ENCODE measurements at places on chromosomes 5 and 9. TPM values are rescaled to one million over a fixed set of nuclear protein-coding genes. Genes with fewer than 3 reads are reported as not detected.

GRCh38 chr9:76591256-76591950 is 132.4 kb downstream of the GCNT1 start:
- DNase-seq = no peak

DNA sequence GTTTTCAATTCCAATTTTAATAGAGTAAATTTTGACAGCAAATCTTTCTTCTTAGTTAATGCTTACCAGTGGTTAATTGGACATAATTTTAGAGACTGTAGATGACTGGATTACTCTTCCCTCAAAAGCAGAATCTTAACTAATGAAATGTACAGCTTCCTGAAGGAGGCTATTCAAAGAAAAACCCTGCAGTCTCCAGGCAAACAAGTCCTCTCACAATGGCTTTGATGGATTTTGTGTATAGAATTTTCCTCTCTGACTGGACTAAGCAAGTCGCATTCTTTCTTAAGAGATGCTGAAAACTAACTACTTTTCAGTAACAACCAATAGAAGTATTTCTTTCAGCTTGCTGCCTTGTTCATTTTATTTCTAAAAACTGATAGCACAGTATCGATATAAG is 35.7 kb upstream of the TMED7 start:
- DNase-seq = no peak

GRCh38 chr5:138177941-138178515 is 402 bp downstream of the BRD8 start:
- DNase-seq = no peak

- DNase-seq = no peak
Observed at GRCh38 chr5:85681871-85682270, 935.9 kb upstream of the COX7C start.

DNA sequence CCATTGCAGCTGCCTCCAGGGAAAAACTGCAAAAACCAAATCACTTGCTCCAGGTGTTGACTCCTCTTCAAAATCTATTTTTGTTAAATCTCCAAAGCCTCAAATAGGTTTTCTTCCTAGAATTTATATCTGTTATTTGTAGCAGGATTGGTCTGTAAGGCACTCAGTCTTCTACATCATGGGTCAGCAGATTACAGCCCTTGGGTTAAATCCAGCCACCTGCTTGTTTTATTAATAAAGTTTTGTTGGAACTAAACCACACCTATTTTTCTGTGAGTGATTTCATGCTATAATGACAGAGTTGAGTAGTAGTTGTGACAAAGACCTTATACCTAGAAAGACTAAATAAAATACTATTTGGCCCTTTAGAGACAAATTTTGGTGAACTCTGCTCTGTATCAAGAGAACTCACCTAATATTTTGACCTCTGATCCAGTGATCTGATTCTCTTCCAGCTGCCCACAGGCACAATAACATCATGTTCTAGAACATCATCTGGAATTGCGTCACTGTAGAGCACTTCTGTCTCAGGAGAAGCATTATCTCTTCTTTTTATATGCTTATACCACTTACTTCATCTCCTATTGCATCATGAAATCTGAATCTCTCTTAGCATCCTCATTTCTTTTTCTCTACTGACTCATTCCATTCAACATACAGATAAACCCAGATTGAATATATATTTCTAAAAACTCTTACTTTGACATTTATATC is 130.1 kb downstream of the RPS23 start:
- no peak for DNase-seq

- no peak for DNase-seq
Observed at GRCh38 chr5:174690271-174690670, 34.1 kb upstream of the MSX2 start.

GRCh38 chr9:76608575-76609273 is 149.7 kb downstream of the GCNT1 start:
- no peak for DNase-seq

DNA sequence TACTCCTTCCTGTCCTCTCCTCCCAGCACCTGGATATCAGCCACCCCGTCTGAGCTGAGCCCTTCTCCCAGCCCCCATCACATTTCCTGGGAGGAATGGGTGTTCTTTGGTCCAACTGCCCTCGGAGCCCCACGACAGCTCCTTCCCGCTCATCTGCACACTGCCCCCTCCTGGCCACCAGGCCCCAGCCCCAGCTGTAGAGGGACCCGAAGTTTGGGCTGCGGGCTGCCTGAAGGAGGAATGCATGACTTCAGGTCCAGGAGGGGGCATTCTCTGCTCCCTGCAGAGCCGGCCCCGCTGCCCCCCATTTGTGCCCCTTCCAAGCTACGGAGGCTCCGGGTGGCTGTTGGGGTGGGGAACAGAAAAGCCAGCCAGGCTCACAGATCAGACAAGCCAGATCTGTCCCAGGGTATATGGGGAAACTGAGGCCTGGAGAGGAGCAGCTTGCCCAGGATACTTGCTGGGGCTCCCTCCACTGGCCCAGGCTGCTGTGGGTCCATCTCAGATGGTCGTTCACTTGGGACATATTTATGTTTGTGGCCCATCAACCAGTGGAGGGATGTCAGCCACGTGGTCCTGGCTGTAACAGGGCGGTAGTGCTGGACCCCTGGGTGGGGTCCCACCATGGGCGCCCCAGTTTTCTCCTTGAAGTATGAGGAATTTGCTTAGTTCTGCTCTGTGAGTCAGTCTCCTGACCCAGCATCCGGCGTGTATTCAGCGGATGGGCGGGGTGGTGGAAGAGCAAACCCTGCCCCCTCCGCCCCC is 33.1 kb downstream of the DAB2IP start:
- DNase-seq = no peak

GRCh38 chr9:120561709-120562108 is 18.3 kb downstream of the CDK5RAP2 start:
- DNase-seq = no peak

- no peak for DNase-seq
Observed at GRCh38 chr9:137348769-137349470, 46.8 kb upstream of the NRARP start.

- DNase-seq = no peak
Observed at GRCh38 chr5:123561230-123561629, 49.3 kb downstream of the CSNK1G3 start.

DNA sequence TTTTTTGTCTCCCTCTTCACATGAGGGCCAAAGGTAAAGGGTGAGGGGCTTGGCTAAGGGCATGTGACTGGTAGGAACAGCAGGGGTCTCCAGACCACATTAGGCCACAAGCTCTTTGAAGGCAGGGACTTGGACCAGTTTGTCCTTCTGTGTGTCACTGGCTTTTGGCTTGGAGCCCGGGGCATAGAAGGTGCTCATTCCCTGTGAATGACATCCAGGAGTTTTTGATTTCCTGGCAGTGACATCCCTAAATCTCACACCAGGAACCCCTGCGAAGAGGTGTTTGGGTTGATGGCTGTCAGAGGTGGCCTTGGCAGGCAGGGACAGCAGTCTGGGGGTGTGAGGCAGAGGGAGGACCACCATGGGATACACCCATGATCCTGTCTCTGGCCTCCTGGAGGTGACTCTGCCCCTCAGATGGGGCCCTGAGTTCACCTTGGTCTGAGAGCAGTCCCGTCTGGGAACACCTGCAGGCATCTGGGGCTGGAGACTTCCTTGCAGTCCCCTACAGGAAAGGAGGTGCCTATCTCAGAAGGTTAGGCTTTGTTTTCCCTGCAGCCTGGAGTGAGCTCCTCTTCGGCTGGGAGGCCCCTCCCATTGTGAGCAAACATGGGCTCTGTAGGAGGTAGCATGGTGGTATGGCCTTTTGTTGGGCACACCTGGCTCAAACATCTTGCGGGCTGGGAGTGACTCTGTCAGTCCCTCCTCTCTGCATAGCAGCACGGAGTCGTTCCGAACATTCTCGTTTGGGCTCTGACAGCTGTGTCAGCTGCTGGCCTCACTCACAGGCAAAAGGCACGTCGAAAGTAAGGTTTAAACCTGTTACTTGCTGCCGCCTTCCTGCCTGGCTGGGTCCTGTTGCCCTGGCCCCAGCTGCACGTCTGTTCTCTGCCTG is 38.6 kb upstream of the PITX1 start:
- DNase-seq = no peak

GRCh38 chr9:127066851-127067136 is 55.6 kb downstream of the ANGPTL2 start:
- DNase-seq = no peak

GRCh38 chr5:16794269-16794913 is 141.7 kb downstream of the MYO10 start:
- DNase-seq = no peak

LCN15 gene
- total RNA-seq = 8.0 TPM

STOML2 gene
- 89.8 TPM for total RNA-seq

HSDL2 gene
- 41.1 TPM for total RNA-seq

TEX48 gene
- not detected for total RNA-seq

SLCO6A1 gene
- total RNA-seq = not detected

IFNA1 gene
- not detected for total RNA-seq

NFIB gene
- total RNA-seq = 45.2 TPM

CYSRT1 gene
- total RNA-seq = 0.47 TPM
